ENCODE measurements at places on chromosomes 12 and 14.

- no peak for DNase-seq
These were observed 4.3 kb upstream of the APPL2 start for GRCh38 chr12:105240228-105240627.

GRCh38 chr12:76249501-76249900 lies 98.7 kb downstream of the BBS10 start:
- no peak for DNase-seq

DNA sequence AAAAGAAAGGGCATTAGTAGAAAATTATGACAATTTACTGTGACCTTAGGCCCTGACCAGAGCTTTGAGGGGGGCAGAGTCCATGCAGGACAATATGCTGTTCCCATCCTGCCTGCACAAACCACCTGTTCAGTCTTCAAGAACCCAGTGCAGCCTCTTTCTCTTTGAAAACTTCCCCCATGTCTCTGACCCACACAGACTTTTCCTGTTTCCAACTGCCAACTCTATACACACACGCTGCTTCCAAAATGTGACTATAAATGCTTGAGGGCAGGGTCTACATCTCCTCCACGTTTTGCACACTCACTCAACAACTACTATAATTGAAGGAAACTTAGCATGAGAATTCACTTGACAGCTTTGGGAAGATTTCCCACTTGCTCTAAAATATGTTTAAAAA lies 36.6 kb upstream of the SYCP3 start:
- DNase-seq = no peak

- no peak for DNase-seq
These were observed 6.1 kb downstream of the SOS2 start for GRCh38 chr14:50225067-50225973.

GRCh38 chr12:71662849-71663560 lies 643 bp downstream of the ZFC3H1 start:
- peak; percentile 61 for DNase-seq

- no peak for DNase-seq
These were observed 62.3 kb upstream of the NUDT4 start for GRCh38 chr12:93315385-93315906.

GRCh38 chr12:57134949-57135348 lies 6.7 kb downstream of the LRP1 start:
- no peak for DNase-seq

DNA sequence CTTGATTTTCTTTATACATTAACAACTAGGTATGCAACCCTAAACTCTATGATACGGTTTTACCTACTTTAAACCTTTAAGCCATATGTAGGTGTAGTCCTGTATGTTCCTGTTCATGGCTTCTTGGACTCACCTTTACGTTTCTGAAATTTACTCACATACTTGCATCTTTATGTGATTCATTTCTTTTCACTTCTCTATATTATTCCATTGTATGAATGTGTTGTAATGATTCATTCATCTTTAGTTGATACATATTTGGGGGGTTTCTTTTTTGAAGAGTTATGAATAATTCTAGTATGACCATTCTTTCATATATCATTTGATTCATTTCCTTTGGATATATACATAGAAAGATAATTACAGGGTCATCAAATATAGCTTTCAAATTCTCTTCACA lies 2.4 kb upstream of the TAS2R50 start:
- DNase-seq = no peak

- no peak for DNase-seq
These were observed 42.1 kb upstream of the CNTN1 start for GRCh38 chr12:40650038-40650704.

DNA sequence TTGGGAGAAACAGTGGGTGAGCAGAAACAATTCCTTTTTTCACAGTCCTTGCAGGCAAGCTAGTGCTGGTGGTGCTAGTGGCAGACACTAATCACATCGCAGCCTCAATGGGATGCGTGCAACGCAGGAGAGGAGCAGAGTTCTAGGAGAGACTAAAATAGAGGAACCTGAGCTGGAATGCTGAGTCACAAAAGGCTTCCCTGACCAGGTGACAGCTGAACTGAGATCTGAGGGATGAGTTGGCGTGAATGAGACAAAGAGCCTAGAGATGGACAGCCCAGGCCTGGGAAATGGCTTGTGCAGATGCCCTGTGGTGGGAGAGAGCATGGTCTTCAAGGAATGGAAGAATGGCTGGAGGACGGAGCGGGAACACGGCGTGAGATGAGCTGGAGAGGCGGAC lies 25.8 kb downstream of the ACADS start:
- no peak for DNase-seq

DNA sequence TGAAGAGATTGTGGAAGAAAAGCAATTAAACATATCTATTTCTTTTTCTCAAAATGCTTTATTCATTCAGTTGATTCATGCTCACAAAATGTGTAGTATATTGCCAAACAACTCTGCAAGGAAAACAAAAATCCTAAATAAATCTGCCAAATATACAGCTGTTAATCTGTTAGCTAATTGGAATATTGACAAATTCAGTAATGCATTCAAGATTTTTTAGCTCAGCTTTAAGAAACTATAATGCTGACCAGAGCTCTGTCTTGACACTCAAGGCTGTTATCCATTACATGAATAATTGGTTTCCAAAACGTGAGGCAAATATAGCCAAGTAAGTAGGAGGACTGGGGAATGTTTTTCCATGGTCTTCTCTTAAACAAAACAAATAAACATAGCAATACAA lies 146.8 kb downstream of the TMTC2 start:
- DNase-seq = no peak

DNA sequence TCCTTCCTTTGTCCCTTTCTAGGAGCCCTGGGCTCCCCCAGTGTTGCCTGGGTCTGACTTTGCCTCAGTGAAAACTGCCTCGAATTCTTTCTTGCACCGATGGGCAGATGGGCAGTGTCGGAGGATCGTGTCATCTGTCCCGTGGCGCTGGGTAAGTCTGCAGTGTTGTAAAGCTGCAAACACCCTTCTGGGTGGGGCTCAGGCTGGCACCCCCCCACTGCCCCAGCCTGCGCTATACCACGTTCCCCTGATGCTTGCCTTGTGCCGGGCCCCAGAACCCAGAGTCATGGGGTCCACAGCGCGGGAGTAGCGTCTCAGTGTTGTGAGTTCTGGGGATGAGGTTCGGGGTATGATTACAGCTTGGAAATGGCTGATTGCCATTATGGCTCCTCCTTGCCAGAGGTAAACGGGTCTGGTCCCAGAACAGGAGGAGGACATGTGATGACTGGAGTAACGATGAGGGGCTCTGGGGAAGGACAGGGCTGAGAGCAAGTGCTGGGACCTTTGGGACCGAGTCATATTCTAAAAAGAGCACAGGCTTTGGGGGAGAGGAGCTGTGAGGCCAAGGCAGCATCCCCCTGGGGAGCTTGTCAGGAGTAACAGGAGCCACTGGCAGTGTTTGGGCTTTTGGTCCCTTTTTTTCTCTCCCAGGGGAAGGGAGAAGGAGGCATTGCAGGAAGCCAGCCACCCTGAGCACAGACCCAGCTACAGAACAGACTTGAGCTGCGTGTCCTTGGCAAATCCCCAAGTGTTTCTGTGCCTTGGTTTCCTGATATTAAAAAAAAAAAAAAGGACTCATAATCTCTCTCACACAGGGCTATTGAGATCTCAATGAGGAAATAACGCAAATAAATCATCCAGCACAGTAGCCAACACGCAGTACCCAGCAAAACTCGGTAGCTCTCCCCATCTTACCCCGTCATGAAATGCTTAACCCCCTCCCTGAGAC lies 4.3 kb downstream of the RTL1 start:
- no peak for DNase-seq

- DNase-seq = no peak
These were observed 1656.3 kb upstream of the FLRT2 start for GRCh38 chr14:83873669-83874068.

DNA sequence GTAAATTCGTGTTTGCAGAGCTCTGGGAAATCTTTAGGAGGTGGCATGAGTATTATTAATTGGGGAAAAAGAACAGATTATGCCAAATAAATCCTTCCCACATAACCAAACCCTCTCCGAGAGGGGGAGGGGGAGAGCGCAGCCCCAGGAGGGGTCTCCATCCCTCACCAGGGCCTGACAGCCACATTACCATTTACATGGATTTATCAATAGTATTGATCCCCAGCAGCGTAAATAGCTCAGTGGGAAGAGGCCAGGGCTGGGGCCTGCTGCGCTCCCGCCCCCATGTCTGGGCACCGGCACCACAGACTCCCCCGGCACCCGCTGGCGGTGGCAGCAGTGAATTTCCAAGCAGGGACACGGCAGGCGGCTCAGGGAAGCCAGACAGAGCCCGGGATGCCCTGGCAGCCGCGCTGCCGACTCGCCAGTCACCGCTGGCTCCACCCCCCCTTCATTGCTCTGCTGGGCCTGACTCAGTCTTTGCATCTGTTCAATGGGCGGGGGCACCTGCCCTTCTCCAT lies 2.4 kb downstream of the NCOR2 start:
- peak; percentile 43 for DNase-seq

DNA sequence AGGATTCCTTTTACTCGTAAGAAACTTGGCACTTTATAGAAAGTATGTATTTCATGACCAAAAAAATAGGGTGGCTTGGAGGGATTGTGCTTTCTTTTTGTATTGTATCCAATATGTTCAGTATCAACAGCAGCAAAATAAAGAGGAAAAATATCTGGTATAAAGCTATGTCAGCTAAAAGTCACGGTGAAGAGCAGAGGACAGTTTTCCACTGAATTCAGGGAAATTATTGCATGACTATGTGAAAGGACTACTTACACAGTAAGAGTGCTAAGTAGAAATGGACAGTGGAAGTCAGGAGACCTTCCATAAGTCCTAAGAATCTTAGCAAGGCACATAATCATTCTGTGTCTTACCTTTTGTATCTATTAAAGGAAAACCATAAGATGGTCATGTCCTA lies 19.3 kb downstream of the TSHR start:
- DNase-seq = no peak

DNA sequence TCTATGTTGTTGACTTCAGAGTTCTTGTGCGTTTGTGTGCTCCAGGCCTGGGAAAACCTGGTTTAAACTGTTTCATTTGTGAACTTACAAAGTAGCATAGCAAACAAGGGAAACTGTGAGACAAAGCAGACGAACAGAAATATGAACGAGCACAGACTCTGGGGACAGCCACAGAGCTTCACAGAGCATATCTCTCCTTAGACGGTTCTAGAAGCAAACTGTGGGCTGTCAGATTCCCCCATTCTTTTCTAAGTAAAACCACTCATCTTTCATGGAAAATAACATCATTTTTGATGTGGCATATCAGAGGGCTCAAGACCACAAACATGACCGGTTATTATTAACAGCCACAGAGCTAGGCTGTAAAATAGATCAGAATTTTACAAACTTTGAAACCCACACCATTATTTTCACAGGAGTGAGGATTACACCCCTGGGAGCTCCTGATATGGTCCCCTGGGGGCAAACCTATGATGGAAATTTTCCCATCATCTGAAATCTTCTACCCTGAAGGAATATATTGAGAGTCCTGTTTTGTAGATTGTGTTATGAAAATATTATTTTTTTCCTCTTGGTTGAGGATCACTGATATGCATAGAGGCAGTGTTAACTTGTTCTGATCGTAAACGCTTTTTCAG lies 102.0 kb downstream of the ADGRD1 start:
- DNase-seq = no peak

GRCh38 chr12:57215668-57216013 lies 953 bp upstream of the NXPH4 start:
- DNase-seq = peak; percentile 51

DNA sequence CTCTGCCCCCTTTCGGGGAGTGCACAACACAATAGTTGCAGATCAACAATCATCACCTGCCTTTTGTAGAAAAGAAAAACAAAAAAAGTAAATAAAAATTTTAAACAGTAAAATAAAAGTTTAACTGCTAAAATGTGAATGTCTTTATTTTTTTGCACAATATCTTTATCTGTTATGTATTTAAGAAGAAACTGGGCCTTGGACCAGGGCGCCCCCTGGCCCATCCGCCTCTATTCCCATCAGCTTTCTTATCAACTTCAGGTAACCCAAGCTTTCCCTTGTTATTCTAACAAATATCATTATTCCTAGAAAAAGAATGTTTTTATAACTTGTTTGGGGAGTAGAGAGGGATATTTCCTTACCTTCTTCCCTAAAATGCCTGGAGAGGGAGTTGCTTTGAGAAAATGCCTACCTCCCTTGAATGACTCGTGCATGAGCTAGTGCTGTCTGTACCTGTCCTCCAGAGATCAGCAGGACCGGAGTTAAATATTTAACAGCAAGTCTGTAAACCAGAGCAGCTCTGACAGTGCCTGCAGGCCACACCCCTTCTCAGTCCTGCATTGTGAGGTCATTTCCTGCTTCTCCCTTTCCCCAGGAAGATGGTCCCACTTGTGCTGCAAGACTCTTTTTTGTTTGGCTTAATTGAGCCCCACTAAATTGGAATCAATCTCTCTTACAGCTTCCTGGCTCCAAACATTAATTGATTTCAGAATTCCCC lies 192.8 kb upstream of the RGS6 start:
- no peak for DNase-seq

DNA sequence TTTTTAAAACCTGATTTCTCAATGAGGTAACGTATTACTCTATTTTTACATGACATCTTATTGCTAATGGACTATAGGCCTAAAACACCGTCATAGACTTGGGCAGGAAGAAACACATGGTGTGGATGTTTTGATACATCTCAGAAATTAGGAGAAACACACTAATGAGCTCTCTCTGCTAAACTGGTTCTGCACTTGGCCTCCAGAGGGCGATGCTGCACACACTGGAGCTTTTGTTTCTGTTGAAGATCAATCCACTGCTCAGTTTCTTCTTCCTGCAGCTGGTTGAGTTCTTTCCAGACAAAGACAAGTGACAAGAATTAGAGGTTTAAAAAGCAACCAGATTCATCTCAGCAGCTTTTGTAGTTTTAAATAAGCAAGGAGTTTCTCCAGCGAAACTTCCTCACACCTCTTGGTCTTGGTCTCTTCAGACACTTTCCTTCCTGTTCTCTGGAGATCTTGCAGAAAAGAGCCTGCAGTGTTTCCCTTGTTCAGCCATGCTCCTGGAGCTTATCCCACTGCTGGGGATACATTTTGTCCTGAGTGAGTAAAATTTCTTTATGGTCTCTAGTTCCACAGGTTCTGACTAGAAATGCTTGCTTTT lies 178.5 kb upstream of the OR4E1 start:
- peak; percentile 14 for DNase-seq

DNA sequence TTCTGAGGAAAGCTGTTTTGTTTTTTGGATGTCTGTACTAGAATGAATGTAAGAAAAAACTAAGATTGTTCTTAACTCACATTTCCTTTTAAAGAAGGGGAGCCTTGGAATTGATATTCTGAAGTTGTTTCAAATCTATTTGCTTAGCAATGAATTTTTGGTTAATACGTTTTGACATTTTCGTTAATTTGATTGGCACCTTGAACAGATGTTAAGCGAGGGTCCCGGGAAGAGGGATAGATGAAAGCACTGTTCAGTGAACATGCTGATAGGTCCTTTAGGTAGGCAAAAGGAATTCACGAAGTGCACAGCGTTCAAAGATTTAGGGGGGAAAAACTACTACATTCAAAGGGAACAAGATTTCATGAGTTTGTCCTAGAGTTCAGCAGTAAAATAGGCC lies 1.7 kb downstream of the SLC39A9 start:
- no peak for DNase-seq

All from germinal center (tissue), 1 donor.